ENCODE measurements at places on chromosomes 16 and 17. TPM values are rescaled to one million over a fixed set of nuclear protein-coding genes. Genes with fewer than 3 reads are reported as not detected.

- no peak for DNase-seq
Measured at GRCh38 chr16:19701091-19701490, 16.9 kb downstream of the KNOP1 start.

- peak; percentile 92 for DNase-seq
Measured at GRCh38 chr16:18969050-18969854, 14.5 kb upstream of the TMC7 start.

The CCDC200 gene
- total RNA-seq = not detected

- no peak for DNase-seq
Measured at GRCh38 chr16:77335652-77336234, 99.1 kb downstream of the ADAMTS18 start.

DNA sequence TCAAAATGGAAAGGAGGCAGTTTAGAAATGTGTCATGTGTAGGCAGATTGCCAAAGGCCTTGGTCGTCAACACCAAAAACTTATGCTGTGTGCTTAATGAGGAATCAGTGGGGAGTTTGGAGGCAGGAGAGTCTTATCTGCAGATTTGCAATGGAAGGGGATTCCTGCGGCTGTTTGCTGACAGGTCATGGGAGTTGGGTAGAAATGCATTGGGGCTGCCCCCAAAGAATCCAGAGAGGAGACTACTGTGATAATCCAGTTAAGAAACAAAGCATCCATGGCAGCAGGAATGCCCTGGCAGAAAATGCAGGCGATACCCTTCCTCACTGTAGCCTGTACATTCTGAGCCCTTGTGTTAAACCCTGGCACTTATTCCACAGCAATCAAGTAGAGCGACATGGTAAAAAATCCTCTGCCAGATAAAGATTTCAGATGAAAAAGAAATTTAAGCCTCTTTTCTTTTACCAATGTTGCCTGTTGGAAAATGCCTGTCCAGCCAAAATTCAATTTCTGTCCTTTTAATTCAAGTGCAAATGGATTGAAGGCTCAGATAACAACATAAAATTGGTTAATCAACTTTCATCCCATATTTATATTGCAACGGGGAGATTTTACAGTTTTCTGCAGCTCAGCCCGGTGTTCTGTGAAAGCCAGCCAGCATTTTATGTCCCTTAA, 491.0 kb upstream of the CDH5 start:
- peak; percentile 13 for DNase-seq

DNA sequence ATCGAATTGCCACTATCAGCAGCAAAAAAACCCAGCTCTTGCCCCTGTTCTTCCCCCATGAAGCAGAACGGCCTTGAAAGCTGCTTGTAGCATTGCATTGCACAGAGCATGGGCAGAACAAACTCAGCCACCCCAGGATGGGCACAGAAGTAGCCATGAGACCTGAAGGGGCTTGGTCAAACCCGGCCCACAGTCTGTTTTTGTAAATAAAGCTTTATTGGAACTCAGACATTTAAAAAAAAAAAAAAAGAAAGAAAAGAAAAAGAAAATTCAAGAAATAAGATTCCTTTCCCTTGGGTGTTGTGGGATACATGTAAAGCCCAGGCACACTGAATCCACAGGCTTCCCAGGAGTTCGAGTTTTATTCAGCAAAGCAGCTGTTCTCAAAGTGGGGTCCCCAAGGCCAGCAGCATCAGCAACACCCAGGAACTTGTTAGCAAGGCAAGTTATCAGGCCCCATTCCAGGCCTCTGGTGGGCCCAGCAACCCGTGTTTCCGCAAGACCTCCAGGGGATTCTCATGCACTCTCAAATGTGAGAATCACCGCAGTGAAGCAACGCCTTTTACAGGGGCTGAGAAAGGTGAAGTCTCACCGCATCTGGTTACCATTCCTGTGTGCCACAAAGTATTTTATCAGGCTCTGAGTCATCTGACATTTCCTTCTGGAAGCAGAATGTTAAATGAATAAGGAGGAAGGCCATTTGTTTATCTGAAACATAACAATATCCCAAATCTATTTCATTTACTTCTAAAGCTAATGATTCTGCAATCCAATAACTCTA, 108.2 kb downstream of the SLC39A11 start:
- DNase-seq = no peak

Data from stomach (tissue), 19 donors.